ENCODE measurements at places on chromosomes 5 and 9. TPM values are rescaled to one million over a fixed set of nuclear protein-coding genes. Genes with fewer than 3 reads are reported as not detected.

Gene LCN1
- not detected for total RNA-seq

Gene ADGRD2
- not detected for total RNA-seq

Gene PCDHA13
- not detected for total RNA-seq

Gene RORB
- total RNA-seq, result not detected

Gene BNC2
- 0.74 TPM for total RNA-seq

Gene FST
- 127 TPM for total RNA-seq

Gene PCDHA11
- total RNA-seq, result not detected

Gene IGFBPL1
- 1.5 TPM for total RNA-seq
